Activated CD4-positive, alpha-beta memory T cell treated with anti-CD3 and anti-CD28 coated beads, Interleukin-2, amount 10 ng/mL, durations not matched to agents 7 days and 5 days (primary cell): ENCODE measurements at places on chromosomes 12 and 14. TPM values are rescaled to one million over a fixed set of nuclear protein-coding genes. Genes with fewer than 3 reads are reported as not detected.

GRCh38 chr12:42958291-42958674, 368.7 kb upstream of the PRICKLE1 start:
- H3K36me3 ChIP-seq: no peaks in the 10 kb centered on the region
- H3K27ac ChIP-seq: no peak overlapping the region
- H3K4me1 ChIP-seq: no peaks in the 10 kb centered on the region

DNA sequence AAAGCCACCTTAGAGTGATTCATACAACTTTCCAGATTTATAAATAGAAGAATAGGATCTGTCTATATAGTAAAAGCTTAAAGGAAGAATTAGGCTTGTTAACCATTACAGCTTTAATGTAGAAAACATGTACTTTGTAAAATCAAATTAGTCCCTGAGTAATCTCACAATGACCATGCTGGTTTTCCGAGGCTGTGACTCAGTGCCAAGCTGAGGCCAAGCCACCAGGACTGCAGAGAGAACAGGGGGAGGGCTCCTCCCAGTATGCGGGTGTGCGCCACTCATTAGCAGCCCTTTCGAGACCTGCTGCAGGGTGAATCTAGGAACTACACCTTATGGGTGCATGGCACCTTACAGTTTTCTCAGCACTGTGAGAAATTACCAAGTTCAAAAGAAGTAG, 167.0 kb downstream of the EFCAB11 start:
- H3K4me1 ChIP-seq: no peaks in the 10 kb centered on the region
- no peak for DNase-seq
- H3K36me3 ChIP-seq: no peaks in the 10 kb centered on the region
- H3K4me3 ChIP-seq: no peak overlapping the region
- H3K27ac ChIP-seq: no peak overlapping the region

GRCh38 chr12:104309446-104309993, 6.0 kb downstream of the EID3 start:
- DNase-seq: no peak
- H3K36me3 ChIP-seq: peaks cover 63% of the 10 kb centered on the region
- H3K4me3 ChIP-seq: no peak overlapping the region
- no peaks in the 10 kb centered on the region for H3K27me3 ChIP-seq

DNA sequence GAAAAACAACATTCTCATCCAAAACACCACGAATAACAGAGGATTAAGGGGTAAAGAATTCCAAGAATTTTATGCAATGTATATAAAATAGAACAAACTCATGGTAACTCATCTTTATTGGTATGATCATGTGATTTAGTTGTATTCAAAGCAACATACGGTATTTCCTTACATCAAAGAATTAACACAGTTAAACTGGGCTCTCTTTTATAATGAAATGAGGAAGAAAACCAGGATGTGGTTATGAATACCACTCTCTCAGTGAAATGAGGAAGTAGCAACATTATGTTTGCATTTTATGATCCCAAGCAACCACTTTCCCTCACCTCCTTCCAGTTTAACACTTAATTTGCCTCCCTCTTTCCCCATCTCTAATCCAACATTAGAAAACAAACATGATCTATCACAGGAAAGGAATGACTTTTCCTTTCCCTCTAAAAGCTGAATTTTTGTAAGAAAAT, 22.9 kb downstream of the SPTLC2 start:
- H3K27me3 ChIP-seq: no peaks in the 10 kb centered on the region
- DNase-seq: no peak
- H3K4me3 ChIP-seq: peak overlapping the region; percentile 36
- peak overlapping the region; percentile 84 for H3K27ac ChIP-seq
- peaks cover 57% of the 10 kb centered on the region for H3K4me1 ChIP-seq
- peaks cover 35% of the 10 kb centered on the region for H3K36me3 ChIP-seq

DNA sequence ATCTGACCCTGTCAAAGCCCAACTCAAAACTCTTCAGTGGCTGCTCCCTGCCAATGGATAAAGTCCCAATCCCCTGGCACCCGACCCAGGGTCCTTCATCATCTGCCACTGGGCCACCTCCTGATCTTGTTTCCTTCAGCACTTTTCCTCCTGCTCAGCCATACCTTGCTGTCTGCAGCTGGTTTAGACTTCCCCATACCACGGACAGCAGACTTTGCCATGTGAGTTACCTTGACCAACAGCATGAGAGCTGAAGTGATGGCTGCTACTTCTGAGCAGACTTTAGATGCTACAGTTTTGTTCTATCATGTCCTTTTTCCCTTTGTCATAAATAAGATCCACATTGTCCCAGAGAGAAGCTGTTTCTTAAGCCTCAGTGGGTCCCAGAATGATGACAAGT, 33.3 kb upstream of the STON2 start:
- DNase-seq: no peak
- H3K36me3 ChIP-seq: no peaks in the 10 kb centered on the region
- peaks cover 57% of the 10 kb centered on the region for H3K27me3 ChIP-seq
- no peak overlapping the region for H3K27ac ChIP-seq

DNA sequence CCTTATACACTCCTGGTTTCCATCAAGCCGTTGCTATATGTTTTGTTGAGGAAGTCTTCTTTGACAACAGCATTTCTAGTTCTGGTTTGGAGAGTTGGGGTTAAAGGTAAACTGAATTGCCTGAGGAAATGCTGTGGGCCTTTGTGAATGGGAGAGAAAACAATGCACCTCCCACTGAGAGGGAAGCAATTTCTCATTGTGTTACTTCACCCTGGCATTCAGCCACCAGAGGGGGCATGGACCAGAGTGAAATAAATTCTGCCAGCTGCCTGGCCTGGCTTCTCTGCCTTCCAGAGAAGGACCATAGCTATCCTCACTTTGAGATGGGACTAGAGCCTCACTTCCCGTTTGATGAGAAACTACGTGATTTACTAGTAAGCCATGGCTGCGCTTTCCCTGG, 475.3 kb downstream of the EGLN3 start:
- peaks cover 3% of the 10 kb centered on the region for H3K27me3 ChIP-seq
- H3K27ac ChIP-seq: no peak overlapping the region
- H3K4me1 ChIP-seq: no peaks in the 10 kb centered on the region
- no peak overlapping the region for H3K4me3 ChIP-seq

DNA sequence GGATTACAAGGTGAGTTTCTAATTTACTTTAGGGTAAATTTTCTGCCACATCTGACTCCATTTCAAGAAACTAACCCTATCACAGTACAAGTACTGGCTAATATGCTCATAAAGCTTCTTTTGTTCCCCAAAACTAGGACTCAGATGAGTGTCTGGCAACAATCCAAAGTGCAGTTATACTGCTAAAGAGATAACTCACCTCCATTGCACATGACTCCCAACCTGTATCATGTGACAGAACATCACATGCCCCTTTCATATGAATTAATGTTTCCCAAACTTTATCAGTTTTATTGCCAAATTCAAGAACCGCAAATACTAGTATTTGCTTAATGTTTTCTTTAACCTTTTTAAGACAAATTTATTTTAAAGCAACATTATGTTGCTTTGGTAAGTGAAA, 3.9 kb upstream of the PPP1R12A start:
- H3K4me3 ChIP-seq: no peak overlapping the region
- no peak for DNase-seq
- H3K27ac ChIP-seq: no peak overlapping the region
- peaks cover 5% of the 10 kb centered on the region for H3K36me3 ChIP-seq

- H3K27me3 ChIP-seq: peaks cover 31% of the 10 kb centered on the region
- no peak overlapping the region for H3K4me3 ChIP-seq
- no peak overlapping the region for H3K27ac ChIP-seq
- no peak for DNase-seq
- H3K4me1 ChIP-seq: no peaks in the 10 kb centered on the region
Measured at GRCh38 chr12:124295431-124296058, 652 bp downstream of the RFLNA start.

- no peaks in the 10 kb centered on the region for H3K36me3 ChIP-seq
- no peak for DNase-seq
- no peaks in the 10 kb centered on the region for H3K4me1 ChIP-seq
- no peaks in the 10 kb centered on the region for H3K27me3 ChIP-seq
- no peak overlapping the region for H3K4me3 ChIP-seq
- H3K27ac ChIP-seq: no peak overlapping the region
Measured at GRCh38 chr12:129887101-129887500, 16.7 kb downstream of the TMEM132D start.

DNA sequence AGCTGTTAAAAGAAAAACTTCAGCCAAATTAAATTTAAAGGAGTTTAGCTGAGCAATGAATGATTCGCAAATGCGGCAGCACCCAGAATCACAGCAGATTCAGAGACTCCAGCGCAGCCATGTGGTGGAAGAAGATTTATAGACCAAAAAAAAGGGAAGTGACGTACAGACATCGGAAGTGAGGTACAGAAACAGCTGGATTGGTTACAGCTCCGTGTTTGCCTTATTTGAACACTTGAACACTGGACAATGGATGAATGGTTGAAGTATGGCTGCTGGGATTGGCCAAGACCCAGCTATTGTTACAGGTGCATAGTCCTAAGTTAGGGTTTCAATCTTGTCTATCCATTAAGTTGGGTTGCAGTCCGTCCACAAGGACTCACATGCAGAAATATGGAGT, 42.6 kb downstream of the GALNT8 start:
- peaks cover 10% of the 10 kb centered on the region for H3K4me1 ChIP-seq
- DNase-seq: no peak
- no peaks in the 10 kb centered on the region for H3K36me3 ChIP-seq
- peaks cover 5% of the 10 kb centered on the region for H3K27me3 ChIP-seq
- H3K27ac ChIP-seq: no peak overlapping the region

DNA sequence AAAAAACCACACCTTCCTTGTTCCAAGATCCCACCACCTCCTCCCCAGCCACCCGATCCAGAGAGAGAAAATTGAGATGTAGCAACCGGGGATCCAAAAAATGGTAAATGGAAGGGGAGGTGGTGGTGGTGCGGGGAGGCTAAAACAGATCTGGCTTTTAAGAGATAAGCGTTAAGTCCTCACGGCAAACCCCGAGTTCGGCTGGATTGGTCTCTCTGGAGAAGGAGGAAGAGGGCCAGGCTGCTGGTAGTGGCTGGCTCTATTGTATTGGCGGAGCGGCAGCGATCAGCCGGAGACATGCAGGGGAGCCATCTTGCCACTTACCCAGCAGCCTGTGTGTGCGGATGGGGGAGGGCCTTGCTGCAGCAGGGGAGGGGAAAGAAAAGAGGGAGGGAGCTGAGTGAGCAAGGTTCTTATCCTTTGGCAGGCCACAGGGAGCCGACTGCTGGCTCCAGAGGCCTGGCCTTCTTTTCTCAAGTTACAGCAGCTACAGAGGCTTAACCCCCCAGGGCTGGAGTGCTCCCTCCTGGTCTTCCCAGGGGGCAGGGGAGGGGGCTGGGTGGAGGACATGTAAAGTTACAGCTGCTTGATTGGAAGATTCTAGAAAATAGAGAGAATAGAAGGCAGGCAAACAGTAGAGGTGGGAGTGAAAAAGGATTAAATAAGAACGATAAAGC, 14.1 kb upstream of the CDH24 start:
- DNase-seq: peak; percentile 85
- no peaks in the 10 kb centered on the region for H3K27me3 ChIP-seq
- peaks cover 34% of the 10 kb centered on the region for H3K4me1 ChIP-seq
- H3K27ac ChIP-seq: peak overlapping the region; percentile 79

GRCh38 chr14:100740196-100740825, 13.6 kb downstream of the DLK1 start:
- no peak for DNase-seq
- no peaks in the 10 kb centered on the region for H3K4me1 ChIP-seq
- H3K27me3 ChIP-seq: no peaks in the 10 kb centered on the region
- no peak overlapping the region for H3K27ac ChIP-seq
- no peaks in the 10 kb centered on the region for H3K36me3 ChIP-seq

DNA sequence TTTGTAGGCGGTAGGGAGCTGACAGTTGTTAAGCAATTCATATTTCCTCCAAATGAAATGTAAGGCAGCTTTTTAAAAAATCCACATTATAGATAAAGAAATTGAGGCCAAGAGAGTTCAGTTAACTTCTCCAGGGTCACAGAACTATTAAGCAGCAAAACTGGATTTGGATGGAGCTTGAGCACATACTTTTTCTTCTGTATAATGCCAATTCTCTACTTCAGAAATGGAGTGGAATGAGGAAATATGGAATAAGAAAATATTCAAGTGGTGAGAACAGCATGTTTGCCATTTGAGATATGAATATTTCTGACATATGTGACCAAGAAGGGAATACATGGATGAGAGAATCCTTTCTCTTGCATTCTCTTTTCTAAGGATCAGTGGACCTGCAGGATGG, 233.1 kb downstream of the FOXG1 start:
- no peaks in the 10 kb centered on the region for H3K36me3 ChIP-seq
- no peak overlapping the region for H3K27ac ChIP-seq
- no peak for DNase-seq
- no peaks in the 10 kb centered on the region for H3K27me3 ChIP-seq
- no peaks in the 10 kb centered on the region for H3K4me1 ChIP-seq

DNA sequence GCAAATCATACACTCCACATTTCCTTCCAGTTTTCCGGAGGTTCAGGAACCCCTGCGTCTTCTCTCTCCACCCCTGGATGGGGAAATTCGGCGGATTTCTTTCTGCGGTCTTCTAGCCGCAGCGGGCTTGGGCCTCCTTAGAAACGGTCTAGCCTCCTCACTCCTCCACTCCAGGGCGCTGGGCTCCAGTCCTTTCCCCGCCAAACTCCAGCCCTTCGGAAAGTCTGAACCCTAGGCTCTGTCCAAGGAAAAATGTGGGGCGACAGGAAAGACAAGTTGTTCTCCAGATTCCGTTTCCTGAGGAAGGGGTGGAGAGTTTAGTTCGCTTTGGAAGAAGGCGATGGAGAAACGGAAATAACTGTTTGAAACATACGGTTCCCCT, 1.4 kb upstream of the HOXC10 start:
- peaks cover 19% of the 10 kb centered on the region for H3K4me1 ChIP-seq
- H3K27me3 ChIP-seq: peaks cover 94% of the 10 kb centered on the region
- no peak overlapping the region for H3K4me3 ChIP-seq
- peak overlapping the region; percentile 3 for H3K27ac ChIP-seq
- no peak for DNase-seq
- H3K36me3 ChIP-seq: peaks cover 4% of the 10 kb centered on the region

DNA sequence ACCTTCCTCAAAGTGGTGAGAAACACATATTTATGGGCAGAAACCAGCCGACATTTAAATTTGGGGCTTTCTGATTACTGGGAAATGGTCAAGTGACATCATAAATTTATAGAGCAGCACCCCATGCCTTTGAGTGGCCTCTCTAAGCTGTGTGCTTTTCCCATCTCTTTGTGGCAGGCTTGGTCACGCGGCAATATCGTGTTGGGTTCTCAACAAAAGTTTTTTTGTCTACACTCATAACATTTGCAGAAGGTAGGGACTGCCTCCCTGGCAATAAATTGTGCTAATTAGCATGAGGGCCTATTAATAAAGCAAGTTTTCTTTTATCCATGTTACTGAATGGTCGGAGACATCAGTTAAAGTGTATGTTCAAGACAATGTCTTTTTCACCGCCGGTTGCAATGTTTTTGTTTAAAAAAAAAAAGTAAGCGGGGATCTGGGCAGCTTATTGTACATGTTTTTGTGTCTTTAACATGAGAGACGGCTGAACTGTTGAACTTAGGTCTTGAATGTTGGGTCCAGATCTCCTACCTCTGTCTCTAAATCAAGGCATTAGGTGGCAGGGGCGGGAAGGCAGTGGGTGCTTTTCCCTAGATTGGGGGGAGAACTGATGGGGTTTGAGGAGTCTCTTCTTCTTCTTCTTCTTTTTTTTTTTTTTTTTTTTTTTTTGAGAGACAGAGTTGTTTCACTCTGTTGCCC, 193.3 kb downstream of the PHETA1 start:
- peaks cover 2% of the 10 kb centered on the region for H3K4me1 ChIP-seq
- no peak for DNase-seq
- no peaks in the 10 kb centered on the region for H3K36me3 ChIP-seq
- no peak overlapping the region for H3K4me3 ChIP-seq
- peaks cover 22% of the 10 kb centered on the region for H3K27me3 ChIP-seq

Gene COL2A1
- not detected for total RNA-seq

Gene APOF
- not detected for total RNA-seq

Gene TEAD4
- 0.68 TPM for total RNA-seq

Gene CD163L1
- not detected for total RNA-seq

Gene DAO
- not detected for total RNA-seq

Gene C12orf75
- total RNA-seq: 288 TPM

Gene OVCH1
- total RNA-seq: not detected
